Activated B cell treated with CpG ODN at 0.5 μM for 24 hours (primary cell): ENCODE measurements at places on chromosomes 11 and 22.
A peak's percentile ranks its signal among the peaks of the same experiment; 100 is the strongest.

DNA sequence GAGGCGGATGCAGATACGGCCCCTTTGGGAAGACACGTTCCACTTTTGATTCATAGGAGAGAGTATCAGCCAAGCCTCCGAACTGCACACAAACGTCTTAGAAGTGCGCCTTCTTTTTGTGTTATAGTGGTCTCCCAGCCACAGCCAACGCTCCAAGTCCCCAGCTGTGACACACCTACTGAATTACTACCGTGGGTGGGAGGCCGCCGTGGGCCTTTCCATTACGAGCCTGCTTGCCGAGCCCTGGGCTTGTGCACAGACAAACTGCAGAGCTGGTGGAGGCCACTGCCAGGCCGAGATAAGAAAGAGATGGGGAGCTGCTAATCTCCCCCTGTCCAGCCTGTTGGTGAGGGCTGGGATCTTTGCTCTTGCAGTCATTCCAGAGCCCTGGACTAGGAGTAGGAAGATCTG is 761 bp downstream of the HMBS start:
- peaks cover 17% of the 10 kb centered on the region for H3K4me1 ChIP-seq
- no peaks in the 10 kb centered on the region for H3K27me3 ChIP-seq
- peak overlapping the region; percentile 95 for H3K4me3 ChIP-seq
- no peak for DNase-seq

GRCh38 chr11:110003426-110003825 is 89.8 kb upstream of the ZC3H12C start:
- no peaks in the 10 kb centered on the region for H3K36me3 ChIP-seq
- no peak for DNase-seq

GRCh38 chr11:27315836-27316235 is 47.2 kb downstream of the CCDC34 start:
- no peaks in the 10 kb centered on the region for H3K4me1 ChIP-seq
- no peak overlapping the region for H3K27ac ChIP-seq
- H3K36me3 ChIP-seq: no peaks in the 10 kb centered on the region
- no peak for DNase-seq
- H3K4me3 ChIP-seq: no peak overlapping the region
- H3K27me3 ChIP-seq: no peaks in the 10 kb centered on the region

DNA sequence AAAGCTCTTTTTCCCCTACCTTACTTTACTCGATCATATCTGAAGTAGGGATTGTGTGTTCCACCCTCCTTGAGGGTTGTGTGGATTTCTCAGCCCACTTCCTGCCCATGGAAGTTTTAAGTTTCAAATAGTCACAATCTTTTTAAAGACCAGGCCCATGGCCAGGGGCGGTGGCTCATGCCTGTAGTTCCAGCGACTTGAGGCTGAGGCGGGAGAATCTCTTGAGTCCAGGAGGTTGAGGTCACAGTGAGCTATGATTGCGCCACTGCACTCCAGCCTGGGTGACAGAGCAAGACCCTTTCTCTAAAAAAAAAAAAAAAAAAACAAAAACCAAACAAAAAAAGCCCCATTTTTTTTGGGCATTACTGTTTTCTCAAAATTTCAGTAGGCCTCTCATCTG is 36.3 kb upstream of the LRRC10B start:
- no peaks in the 10 kb centered on the region for H3K4me1 ChIP-seq
- no peak overlapping the region for H3K4me3 ChIP-seq
- no peaks in the 10 kb centered on the region for H3K27me3 ChIP-seq

DNA sequence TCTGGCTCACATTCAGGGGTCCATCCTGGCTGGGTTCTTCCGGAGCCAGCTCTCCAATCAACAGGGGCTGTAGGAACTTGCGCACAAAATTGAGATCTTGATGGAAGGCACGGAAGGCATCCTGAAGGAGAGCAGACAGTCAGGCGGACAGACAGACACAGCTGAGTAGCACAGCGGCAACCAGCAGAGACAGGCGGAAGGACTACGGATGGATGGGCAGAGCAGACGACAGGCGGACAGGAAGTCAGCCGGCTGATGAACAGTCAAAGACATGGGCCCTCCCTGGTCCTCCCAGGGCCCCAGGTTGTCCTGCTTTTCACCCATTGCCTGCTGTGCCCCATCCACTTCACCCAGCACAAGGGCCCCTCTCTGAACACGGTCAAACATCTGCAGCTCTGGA is 11.3 kb downstream of the FADS3 start:
- H3K27me3 ChIP-seq: no peaks in the 10 kb centered on the region
- peaks cover 27% of the 10 kb centered on the region for H3K36me3 ChIP-seq
- peak overlapping the region; percentile 85 for H3K4me3 ChIP-seq
- peaks cover 50% of the 10 kb centered on the region for H3K4me1 ChIP-seq

DNA sequence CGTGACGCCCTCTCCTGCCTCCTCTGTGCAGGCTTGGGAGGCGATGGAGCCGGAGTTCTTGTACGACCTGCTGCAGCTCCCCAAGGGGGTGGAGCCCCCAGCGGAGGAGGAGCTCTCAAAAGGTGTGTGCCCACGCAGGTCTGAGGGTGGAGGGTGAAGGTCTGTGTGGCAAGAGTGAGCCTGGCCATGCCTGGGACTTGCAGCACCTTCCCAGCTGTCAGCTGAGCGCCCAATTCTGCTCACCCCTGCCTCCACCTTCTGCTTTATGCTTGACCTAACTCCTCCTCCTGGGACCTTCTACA is 2.5 kb downstream of the PARVG start:
- H3K27me3 ChIP-seq: no peaks in the 10 kb centered on the region
- peak overlapping the region; percentile 95 for H3K27ac ChIP-seq
- no peak for DNase-seq
- peak overlapping the region; percentile 90 for H3K4me3 ChIP-seq

DNA sequence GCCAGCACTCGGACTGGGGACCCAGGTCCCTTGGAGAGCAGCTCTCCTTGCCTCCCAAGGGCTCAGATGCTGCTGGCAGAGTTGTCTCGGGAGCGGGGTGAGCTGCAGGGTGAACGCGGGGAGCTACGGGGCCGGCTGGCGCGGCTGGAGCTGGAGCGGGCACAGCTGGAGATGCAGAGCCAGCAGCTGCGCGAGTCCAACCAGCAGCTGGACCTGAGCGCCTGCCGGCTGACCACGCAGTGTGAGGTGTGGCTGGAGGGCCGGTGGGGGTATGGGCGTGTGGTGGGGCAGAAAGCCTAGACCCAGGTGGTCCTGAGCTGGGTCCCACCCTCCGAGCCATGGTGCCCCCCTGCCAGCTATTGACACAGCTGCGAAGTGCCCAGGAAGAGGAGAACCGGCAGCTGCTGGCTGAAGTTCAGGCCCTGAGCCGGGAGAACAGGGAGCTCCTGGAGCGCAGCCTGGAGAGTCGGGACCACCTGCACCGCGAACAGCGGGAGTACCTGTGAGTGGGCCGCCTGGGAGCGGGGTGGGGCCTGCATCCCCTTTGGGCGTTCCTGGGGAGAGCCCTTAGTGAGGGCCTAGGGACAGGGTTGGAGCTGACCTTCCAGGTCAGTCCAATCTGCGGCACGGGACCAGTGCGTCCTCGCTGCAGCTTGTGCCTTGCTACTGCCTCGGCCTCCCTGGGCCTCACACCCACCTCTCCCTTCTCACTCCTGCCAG is 5.8 kb upstream of the RPS6KA4 start:
- peaks cover 16% of the 10 kb centered on the region for H3K4me1 ChIP-seq
- no peak for DNase-seq
- no peak overlapping the region for H3K27ac ChIP-seq
- no peaks in the 10 kb centered on the region for H3K27me3 ChIP-seq
- H3K4me3 ChIP-seq: no peak overlapping the region
- H3K36me3 ChIP-seq: peaks cover 32% of the 10 kb centered on the region

GRCh38 chr22:24401931-24402367 is 25.4 kb upstream of the ADORA2A start:
- no peaks in the 10 kb centered on the region for H3K27me3 ChIP-seq
- peak overlapping the region; percentile 77 for H3K4me3 ChIP-seq
- no peak for DNase-seq
- peaks cover 88% of the 10 kb centered on the region for H3K4me1 ChIP-seq
- peaks cover 37% of the 10 kb centered on the region for H3K36me3 ChIP-seq

DNA sequence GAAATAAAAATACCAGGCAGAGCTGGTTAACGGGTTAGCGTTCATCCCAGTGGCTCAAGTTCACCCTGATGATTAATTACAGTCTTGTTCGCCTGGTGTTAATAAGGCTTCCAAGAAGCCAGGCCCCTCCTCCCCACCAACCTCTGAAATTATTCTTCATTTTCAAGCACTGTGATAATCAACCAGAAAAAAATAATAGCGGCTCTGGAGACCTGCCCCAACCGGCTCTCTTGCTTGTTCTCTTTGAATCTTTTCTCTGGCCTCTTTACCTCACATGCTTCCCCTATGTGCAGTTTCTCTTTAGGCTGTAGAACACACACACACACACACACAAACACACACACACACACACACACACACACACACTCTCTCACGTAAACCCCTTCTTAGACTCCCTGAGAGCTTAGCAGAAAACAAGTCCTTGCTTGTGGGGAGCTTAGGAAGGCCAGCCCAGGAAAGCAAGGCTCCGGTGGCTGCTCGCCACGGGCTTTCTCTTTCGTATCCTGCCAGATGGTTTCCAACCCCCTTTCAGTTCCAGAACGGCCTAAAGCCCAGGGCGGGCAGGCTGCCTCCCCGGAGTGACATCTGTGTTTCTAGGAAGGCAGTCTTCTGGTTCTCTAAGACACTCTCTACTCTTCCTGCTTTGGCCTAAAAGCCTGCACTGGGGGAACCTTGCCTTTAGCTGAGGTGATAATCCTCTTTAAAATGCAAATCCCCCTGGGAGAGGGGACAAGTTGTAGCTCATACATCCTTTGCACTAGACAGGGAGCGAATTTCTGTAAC is 106.4 kb upstream of the SESN3 start:
- H3K4me3 ChIP-seq: no peak overlapping the region
- DNase-seq: peak; percentile 48
- H3K4me1 ChIP-seq: peaks cover 1% of the 10 kb centered on the region
- H3K36me3 ChIP-seq: no peaks in the 10 kb centered on the region
- no peaks in the 10 kb centered on the region for H3K27me3 ChIP-seq

DNA sequence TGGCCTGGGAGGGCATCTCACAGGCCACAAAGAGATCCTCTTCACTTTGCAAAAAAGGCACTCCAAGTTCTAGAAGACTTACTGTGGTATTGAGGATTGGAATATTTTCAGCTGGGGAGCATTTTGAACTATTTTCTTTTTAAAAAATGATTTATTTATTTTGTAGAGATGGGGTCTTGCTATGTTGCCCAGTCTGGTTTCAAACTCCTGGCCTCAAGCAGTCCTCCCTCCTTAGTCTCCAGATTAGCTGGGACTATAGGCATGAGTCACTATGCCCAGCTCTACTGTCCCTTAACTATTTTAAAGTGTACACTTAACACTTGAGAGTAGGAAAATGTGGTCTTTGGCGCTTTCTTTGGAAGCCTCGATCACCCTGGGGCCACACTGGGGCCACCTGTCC is 24.9 kb upstream of the DGCR8 start:
- no peak for DNase-seq
- H3K27ac ChIP-seq: no peak overlapping the region
- no peaks in the 10 kb centered on the region for H3K4me1 ChIP-seq
- no peak overlapping the region for H3K4me3 ChIP-seq
- no peaks in the 10 kb centered on the region for H3K27me3 ChIP-seq

DNA sequence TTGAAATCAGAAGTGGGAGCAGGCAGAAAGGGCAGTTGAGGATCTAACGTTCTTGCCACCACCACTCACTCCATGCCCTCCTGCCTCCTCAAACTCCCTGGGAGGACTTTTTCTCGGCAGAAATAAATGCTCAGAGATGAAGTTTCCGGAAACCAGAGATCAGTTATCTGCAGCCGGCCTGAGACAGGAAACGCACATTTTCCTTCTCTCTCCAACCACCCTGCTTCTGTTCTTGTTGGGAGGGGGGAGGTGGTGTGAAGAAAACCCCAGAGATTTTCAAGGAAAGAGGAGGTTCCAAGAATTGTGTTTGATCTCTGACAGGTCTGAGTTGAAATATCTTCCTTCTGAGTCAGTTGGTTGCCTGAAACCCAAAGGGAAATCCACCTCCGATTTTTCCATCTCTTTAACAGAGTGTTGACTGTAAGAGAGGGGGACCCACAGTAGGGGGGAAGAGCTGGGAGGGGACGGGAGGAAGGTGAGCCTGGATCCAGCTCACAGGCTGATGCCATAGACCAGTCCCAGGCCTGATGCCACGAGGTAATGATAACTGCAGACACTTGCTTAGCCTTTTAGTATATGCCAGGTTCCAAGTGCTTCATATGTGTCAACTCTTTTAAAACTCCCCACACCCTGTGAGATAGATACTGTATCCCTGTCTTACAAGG is 100.8 kb downstream of the TRAF6 start:
- H3K4me3 ChIP-seq: peak overlapping the region; percentile 62
- peak overlapping the region; percentile 70 for H3K27ac ChIP-seq
- no peaks in the 10 kb centered on the region for H3K36me3 ChIP-seq

- no peak overlapping the region for H3K4me3 ChIP-seq
- H3K27ac ChIP-seq: no peak overlapping the region
- DNase-seq: no peak
- no peaks in the 10 kb centered on the region for H3K4me1 ChIP-seq
- H3K27me3 ChIP-seq: peaks cover 5% of the 10 kb centered on the region
- H3K36me3 ChIP-seq: no peaks in the 10 kb centered on the region
These were observed 51.7 kb downstream of the TECTA start for GRCh38 chr11:121152764-121153163.

DNA sequence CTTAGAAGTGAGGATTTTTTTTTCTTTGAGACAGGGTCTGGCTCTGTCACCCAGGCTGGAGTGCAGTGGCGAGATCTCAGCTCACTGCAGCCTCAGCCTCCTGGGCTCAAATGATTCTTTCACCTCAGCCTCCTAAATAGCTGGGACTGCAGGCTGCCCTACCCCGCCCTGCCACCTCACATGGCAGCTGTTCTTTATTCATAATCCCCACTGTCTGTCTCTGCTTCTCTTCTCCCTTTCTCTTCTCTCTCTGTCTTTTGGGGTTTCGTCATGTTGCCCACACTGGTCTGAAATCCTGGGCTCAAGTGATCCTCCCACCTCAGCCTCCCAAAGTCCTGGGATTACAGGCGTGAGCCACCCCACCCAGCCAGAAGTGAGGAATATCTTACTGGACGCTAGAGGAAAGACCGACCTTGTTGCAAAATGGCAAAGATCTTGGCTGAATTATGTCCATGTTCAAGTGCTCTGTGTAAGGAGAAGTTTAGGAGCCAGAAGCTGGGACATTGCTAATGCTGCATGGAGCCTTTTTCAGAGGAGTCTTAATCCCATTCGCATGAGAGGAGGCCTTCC is 21.9 kb downstream of the KRTAP5-5 start:
- no peak overlapping the region for H3K27ac ChIP-seq
- no peak overlapping the region for H3K4me3 ChIP-seq
- H3K36me3 ChIP-seq: no peaks in the 10 kb centered on the region
- H3K27me3 ChIP-seq: peaks cover 24% of the 10 kb centered on the region

- no peak for DNase-seq
- no peak overlapping the region for H3K27ac ChIP-seq
- H3K4me3 ChIP-seq: no peak overlapping the region
- peaks cover 12% of the 10 kb centered on the region for H3K4me1 ChIP-seq
- H3K27me3 ChIP-seq: no peaks in the 10 kb centered on the region
These were observed 31.0 kb upstream of the PPP2R1B start for GRCh38 chr11:111797145-111797581.
